ENCODE measurements at places on chromosomes 4 and X.

DNA sequence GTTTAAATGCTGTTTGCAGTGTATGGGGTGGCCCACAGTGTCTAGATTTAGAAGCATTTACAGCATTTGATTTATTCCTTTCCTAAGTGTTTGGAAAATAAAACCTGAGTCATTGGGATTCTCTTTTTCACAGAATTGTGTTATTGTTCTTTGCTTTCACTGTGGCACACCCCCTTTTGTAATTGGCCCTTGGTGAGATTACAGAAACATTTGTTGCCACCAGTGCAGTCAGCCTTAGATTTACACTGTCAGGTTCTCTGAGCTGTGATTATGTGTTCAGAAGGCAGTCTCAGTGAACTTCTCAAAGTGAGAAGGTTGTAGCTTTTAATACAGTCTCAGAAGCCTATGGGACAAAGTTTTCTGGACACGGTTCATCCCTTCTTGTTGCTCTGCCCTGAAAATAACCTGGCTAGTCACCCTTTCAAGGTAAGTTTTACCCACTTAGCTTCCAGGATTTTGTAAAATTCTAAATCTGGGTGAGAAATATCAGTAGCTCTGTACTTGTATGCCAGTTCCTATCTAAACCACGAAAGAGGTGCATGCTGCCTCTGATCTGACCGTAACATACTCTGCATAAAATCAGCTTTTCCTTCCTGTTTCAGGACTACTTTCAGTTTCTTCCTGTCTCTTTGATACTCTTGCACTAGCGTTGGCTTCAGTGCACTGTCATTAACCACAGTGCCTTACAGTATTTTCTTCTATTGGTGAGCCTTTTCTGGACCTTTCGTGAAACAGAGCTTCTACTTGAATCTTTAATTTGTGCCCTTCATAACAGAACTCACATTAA, 12.6 kb downstream of the RUFY3 start:
- no peak for DNase-seq

GRCh38 chr4:100849319-100849718, 331.5 kb upstream of the EMCN start:
- DNase-seq = no peak

DNA sequence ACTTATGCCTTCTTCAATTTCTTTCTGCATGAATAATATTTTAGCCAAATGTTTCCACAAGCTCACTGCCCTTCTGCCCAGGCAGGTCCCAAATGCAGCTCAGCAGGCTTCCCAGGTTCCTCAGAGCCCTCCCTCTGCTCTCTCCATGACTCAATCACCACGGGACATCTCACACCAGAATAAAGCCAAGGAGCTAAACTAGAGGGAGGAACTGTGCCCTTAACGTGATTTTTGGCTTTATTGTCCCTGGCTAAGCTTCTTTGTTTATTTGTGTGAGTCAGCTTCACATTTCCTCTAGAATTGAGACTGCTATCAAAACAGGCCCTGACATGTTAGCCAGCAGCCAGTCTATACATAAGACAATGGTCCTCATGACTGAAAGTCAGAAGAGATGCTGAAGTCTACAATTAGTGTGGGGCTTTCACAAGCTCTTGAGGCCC, 186.4 kb upstream of the GALNT7 start:
- no peak for DNase-seq

- DNase-seq = no peak
Measured at GRCh38 chr4:48031802-48032525, 15.4 kb downstream of the NIPAL1 start.

DNA sequence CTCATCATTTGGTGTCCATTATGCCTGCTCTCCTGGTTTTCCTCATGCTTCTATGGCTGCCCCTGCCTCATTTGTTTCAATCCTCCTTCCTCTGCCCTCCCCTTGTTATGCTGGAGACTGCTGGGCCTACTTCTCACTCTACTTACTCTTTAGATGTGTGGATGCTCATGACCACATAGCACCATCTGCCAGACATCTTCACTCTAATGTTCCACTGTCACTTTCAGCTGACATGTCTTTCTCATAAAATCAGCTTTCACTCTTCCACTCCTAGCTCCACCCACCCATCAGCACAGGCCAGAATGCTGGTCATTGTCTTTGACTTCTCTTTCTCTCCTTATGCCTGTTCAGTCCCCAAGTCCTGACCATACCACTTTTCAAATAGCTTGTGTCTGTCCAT, 86.8 kb downstream of the REPS2 start:
- DNase-seq = no peak

GRCh38 chrX:42434458-42435166, 343.4 kb downstream of the PPP1R2C start:
- no peak for DNase-seq

DNA sequence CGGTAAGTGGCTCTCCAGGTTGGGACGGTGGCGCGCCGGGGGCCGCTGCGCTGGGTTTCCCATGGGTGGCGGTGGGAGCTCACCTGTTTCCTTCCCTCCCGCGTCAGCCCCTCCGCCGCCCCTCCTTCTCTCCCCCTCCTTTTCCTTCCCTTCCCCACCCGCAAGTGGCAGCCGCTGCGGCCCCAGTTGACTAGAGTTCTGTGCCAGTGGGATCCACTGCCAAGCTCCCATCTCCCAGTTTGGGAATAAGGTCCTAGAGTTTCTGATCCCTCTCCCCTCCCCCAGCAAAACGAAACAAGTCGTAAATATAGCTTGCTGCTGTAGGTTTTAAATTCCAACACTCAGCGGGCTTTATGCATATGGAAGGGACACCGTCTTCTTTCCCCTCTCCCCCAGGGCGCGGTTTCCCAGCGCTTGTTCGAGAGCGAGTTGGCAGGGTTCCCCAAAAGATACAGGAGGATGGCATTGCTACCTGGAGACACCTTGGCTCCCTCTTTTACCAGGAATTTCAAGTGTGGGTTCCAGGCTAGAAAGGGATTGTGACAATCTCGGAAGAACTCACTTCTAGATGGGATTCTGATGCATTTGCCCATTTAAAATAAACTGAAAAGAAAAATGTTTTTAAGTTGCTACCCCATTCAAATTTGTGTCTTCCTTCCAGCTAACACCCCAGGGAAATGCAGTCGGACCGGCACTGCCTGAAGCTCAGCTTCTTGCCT, 1.2 kb downstream of the TLL1 start:
- DNase-seq = no peak

DNA sequence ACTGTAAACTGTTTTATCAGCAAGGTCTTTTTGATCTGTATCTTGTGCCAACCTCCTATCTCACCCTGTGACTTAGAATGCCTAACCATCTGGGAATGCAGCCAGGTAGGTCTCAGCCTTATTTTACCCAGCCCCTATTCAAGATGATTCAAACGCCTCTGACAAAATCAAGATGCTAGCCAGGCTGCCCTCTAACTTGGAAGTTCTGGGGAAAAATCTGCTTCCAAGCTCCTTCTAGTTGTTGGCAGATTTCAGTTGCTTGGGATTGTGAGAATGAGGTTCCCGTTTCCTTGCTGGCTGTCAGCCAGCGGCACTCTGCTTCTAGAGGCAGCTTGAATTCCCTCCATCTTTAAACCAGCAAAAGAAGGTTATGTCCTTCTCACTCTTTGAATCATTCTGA, 34.7 kb downstream of the LUZP4 start:
- no peak for DNase-seq

DNA sequence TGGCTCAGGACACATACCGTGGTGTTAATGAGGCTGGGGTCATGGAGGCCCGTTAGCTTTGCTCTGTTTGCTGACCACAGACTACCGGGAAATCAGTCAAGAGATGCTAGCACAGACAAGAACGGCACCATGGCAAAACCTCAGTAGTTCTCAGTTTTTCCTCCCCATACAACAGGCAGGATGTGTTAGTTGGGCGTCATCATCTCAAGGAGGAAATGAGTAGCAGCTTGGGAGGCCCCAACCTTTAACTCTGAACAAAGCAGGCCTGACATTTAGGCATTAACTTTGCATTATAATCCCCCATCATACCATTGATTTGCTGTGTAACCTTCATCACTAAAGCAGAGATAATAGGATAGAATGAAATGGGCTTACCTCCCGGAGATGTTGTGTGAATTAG, 714.2 kb downstream of the RPA4 start:
- DNase-seq = peak; percentile 8

DNA sequence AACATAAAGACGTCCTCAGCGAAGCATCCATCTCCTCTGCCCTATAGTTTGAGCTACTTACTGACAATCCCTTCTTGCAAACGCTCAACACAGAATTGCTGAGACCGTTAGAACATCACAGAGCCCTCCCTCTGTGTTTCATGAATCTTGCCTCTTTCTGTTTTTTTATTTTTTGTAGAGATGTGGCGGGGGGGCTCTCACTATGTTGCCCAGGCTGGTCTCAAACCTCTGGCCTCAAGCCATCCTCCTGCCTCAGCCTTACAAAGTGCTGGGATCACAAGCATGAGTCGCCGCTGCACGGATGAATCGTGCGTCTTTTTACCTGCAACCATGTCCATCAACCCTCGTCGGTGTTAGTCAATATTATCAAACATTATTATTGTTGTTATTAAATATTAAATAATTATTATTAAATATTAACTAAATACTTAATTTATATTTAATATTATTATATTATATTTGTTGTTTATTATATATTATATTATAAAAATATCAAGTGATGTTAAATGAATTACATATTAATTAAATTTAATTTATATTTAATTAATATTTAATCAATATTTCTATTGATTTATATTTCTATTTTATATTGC, 200.7 kb downstream of the CRLF2 start:
- no peak for DNase-seq

DNA sequence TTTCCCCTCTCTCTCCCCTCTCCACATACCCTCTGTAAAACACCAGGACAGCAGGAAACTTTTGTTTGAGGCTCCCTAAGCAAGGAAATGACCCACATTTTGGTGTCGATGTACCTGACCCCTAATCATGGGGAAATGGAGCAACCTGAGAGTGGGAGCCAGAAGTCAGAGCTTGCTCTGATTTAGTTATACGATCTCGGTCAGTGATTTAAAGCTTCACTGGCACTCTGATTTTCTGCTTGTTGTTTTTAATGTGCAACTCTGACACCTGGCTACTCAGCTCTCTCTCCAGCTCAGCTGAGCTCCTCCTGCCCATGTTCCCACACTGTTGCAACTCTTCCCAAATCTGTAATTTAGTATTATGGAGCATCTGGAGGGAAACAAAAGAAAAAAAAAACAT, 408.6 kb downstream of the ADAM29 start:
- no peak for DNase-seq

GRCh38 chr4:139503622-139504166, 49.8 kb downstream of the RAB33B start:
- DNase-seq = no peak

- DNase-seq = no peak
Measured at GRCh38 chrX:9729171-9729885, 36.3 kb downstream of the GPR143 start.

DNA sequence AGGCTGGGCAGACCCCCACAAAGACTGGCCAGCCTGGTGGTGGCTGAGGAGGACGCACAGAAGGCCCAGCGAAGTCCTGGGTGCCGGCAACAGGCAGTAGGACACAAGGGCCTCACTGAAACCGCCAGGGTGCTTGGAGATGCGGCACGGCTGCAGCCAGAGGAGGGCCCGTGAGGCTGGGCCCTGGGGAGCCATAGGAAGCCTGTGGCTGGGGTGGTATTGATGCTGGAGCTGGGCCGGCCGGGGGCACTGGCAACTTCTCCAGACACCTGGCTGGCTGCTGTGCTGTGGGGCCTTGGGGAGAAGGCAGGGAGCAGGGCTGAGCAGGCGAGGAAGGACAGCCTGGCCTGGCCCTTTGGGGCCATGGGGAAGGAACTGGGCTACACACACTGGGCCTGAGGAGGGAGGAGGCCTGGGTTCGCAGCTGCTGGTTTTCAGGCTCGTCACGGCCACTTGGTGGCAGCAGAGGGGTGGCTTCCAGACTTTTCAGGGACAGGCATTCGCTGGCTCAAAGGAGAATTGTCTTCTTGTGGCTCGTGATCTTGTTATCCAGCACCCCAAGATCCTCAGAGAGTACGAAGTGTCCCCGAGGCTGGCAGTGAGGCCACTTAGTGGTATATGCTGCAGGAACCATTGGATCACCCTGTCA, 37.2 kb downstream of the ATP2B3 start:
- peak; percentile 76 for DNase-seq

DNA sequence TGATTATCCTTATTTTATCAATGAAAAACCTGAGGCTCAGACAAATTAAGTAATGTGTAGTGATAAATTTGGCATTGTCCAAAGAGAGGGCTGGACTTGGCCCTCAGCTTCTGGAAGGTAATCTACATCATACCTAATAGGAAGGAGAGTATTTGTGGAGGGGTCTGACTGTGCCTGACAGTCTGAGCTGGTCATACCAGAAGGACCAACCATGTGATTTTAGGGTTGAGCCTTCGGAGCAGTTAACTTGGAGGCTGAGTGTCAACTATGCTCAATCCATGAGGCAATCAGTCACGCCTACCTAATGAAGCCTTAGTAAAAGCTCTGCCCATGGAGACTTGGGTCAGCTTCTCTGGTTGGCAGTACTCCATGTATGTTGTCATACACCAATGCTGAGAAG, 136.4 kb downstream of the CPE start:
- no peak for DNase-seq

- no peak for DNase-seq
Measured at GRCh38 chr4:187227907-187228704, 504.4 kb upstream of the FAT1 start.

GRCh38 chr4:48375651-48376304, 34.4 kb downstream of the SLAIN2 start:
- DNase-seq = no peak

DNA sequence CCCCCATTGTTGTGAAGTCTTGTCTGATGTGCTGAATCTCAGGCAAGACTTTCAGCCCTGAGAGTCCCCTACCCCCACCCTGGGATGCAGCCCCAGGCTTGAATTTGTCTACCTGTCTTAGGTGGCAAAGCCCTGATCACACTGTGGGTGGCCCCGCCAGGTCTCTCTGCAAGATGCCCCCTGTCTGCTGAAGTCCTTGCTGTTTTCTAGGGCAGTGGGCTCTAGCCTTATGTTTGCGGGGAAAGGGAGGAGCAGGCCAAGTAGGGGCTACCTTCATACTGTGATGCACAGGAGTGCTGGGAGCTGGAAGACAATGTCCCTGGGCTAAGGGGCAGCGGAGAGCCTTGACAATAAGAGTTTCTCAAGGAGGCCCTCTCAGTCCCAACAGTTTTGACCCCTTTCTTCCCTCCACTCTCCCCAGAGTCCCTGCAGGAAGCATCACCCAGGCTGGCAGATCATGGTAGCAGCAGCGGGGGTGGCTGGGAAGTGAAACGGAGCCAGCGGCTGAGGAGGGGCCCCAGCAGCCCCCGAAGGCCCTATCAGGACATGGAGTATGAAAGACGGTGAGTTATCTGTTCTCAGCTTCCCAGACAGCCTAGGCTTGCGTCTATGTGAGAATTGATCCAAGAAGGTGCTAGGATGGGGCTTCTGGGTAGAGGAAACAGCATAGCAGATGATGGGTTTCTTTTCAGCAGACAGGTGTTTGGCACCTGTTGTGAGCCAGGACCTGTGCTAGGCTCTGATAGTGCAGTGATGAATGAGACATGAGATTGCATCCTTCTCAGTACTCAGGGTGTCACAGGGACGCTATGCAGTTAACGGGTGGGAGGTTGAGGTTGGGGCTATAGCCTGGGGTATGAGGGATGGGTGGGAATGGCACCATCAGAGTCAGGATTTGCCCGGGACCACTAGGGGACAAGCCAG, 2.2 kb downstream of the RBM10 start:
- no peak for DNase-seq

All from D341Med (cell line).